ENCODE measurements at places on chromosomes 2 and 18.

- DNase-seq = no peak
These were observed 74.0 kb downstream of the CMPK2 start for GRCh38 chr2:6791682-6792081.

DNA sequence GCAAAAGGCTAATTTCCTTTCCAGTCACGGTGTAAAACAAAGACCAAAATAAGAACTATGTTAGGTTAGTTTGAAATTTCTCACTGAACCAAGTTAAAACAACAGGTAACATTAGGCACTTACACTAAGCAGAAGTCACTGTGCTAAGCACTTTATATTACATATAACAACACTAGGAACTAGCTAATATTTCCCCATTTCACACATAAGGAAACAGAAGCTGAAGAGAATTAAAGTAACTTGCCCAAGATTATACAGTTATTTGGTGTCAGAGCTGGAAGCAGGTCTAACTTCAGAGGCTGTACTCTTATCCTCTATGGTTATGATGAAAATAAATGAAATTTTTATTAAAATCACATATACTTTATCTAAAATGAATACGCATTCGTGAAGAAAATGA is 5.9 kb downstream of the ITSN2 start:
- DNase-seq = no peak

DNA sequence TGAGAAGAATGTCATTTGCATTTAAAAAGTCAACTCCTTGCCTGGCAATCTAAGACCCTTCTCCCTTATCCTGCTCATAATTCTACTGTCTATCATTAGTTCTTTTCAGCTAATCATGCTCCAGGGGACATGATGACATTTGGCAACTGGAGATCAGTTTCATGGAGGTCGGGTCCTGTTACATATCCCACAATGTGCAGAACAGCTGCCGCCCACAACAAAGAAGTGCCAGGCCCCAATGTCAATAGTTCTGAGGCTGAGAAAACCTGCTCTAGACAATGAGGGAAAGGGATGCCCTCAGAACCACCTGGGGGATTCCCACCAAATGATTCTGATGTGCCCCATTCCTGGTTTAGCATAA is 53.4 kb upstream of the IL1RL1 start:
- DNase-seq = no peak

DNA sequence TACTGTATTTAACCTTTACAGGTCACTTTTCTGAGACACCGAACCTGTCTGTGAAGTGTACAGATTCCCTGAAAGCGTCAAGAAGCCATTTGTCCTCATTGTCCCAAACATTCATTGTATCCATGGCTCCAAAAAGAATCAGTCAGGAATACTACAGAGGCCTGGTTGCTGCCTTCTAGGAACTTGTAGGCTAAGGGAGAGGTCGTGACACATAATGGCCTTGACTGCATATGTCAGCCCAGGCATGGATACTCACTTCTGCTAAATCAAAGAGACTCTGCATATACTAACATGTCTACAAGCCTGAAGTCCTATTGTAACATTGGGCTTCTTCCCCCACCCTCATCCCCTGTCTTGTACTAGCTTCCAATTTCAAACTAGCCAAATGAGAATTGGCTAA is 40.2 kb downstream of the ONECUT2 start:
- no peak for DNase-seq

GRCh38 chr2:42029171-42029570 is 18.6 kb upstream of the PKDCC start:
- DNase-seq = no peak

DNA sequence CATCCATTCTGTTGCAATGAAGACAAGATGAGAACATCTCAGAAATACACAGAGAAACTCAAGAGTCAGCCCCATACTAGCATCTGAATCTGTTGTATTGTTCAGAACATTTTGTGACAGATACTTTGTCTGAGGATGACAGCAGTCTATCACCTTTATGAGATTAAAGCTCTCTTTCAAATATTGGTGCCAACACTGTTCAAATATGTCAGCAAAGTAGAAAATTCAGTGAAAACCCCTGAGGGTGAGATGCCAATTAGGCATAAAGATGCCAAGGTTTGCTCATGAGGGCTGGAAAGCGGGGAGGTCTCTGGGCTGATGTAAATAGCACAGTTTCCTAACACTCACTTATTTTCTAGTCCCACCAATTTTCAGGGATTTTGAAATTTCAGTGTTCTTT is 1054.2 kb upstream of the CRIM1 start:
- DNase-seq = no peak

DNA sequence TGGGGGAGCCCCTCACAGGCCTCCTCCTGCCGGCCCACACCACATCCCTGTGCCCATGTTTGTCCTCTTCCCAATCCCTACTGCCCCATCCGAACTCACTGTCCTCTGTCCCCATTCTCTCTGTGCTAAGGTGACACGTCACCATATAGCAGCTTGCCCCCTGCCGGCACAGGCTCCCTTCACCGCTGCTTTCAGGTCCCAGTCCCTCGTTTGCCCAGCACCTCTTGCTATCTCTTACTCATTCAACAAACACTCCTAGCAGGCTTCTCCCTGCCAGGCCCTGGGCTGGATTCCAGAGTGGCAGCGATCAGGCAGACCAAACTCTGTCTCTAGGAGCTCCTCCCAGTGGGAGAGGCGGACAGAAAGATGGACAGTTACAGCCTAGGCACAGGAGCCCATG is 74.3 kb downstream of the TFCP2L1 start:
- no peak for DNase-seq

DNA sequence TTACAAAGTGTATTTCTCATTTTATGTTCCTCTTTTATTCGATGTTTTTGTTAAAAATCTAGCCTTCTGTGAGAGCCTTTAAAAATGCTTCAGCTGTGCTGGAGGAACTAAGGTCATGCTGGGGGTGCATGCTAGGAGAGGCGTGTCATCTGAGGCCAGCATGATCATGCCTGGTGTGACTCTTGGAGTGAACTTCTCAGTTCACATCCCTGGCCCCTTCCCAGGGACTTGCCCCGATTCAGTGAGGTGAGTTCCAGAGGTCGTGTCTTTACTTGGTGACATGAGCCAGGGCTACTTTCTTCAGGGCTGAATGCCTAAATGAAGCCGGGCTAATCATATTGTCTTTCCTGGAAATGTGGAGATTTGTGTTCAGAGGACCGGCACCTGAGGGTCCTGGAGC is 264.9 kb downstream of the MREG start:
- no peak for DNase-seq

DNA sequence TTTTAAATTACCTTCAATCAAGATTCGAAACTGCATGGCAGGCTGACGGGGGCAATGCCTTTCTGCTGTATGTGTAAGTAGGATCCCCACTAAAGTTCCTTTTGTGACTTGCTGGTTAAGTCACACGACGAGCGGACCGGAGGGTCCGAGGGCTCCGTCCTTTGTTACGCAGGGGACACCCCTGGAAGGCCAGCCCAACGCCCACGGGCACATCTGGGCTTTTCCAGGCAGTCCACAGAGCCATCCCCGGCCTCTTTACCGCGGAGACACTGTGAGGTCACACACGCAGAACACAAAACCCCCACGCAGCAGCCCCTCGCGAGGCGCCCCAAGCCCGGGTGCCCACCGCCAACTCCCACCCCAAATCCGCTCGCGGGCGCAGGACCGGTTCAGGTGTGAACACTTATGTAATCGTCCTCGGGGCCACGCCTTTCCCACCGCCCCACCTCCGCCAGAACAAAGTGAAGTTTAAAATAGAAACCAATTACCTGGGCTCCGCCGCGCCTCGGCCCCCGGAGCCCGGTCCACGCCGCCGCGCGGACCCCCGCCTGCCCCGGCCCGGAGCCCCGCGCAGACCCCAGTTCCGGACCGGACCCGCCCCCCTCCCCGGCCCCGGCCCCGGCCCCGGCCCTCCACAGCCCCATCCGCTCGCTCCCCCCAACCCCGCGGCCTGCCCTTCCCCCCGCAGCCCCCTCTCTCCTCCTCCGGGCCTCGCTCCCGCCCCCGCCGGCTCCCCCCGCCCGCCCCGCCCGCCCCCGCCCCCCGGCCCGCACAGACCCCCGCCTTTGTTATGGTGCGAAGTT is 4.2 kb downstream of the ZNF516 start:
- DNase-seq = no peak

DNA sequence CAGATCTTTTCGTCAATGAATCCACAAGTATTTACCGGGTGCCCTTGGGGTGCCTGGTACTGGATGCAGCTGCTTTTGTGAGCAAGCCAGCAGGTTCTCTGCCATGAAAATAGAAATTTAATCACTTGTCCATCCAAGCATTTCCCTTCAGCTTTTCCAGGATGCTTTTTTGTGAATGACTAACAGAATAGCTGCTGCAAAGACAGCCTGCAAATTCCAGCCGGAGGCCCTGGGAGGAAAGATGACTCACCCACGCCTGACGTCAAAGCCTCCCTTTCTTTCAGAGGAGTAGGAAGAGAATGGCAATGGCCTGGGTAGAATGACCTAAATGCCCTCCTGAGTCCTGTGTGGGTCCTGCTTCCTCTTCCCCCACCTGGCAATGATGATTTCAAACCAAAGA is 111.9 kb downstream of the AP1S3 start:
- DNase-seq = no peak

GRCh38 chr18:23253630-23254029 is 118.3 kb downstream of the CABLES1 start:
- no peak for DNase-seq

- no peak for DNase-seq
These were observed 14.5 kb upstream of the CIB4 start for GRCh38 chr2:26655611-26656195.

DNA sequence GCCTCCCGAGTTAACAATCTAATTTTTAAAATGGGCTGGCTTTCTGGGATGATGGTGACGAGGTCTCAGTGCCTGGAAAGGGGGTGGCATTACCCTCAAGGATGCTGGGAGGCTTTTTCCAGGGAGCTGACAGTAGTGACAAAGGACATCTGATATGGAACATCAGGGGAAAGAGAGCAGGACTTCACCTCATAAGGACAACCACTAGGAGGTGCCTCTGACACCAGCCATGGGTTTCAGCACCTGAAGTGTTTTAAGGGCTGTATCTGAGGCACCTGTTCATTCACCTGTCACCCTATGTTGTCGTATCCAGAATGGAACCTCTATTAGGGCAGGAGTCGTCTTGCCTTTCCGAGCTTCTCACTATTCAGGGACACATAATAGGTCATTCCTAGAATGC is 10.8 kb downstream of the IL36B start:
- no peak for DNase-seq

GRCh38 chr18:22032392-22032961 is 136.9 kb upstream of the GATA6 start:
- DNase-seq = no peak

GRCh38 chr2:8541223-8541622 is 140.6 kb upstream of the ID2 start:
- no peak for DNase-seq

GRCh38 chr2:66541646-66542045 is 106.7 kb downstream of the MEIS1 start:
- DNase-seq = no peak

DNA sequence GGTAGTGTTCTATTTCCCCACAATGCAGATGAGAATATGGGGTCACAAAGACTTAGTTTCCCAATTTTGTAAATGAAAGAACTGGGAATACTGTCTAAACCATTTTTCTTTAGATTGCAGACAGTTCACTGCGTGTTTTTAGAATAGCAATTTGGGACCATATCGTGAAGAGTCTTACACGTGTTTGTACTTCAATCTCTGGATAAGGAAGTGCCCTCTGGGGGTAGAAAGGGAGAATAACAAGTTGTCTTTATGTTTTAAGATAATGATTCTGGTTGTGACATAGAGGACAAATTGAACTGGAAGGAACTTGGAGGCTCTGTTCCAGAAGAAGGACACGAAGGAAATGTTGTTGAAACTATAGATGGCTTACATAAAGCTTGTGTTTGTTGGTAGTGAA is 457.7 kb downstream of the CBLN2 start:
- DNase-seq = no peak

- DNase-seq = no peak
These were observed 19.1 kb downstream of the SLC40A1 start for GRCh38 chr2:189561371-189562038.

DNA sequence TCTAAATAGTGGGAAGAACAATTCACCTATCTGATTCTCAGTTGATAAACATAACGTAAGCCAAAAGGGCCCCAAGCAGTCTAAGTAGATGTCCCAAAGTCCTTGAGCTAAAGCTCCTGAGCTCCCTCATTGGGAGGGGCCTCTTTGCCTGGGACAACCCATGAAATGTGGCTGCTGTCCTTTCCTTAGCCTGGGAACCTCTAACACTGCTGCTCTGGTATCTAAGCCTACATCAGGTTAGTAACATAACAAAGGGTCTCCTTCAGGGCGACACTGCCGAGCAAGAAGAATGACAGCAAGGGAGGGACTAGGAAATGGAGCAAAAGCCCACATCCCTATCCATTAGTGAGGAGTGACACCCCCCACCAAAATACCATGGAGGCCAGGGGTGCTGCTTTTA is 98.3 kb downstream of the MAPRE2 start:
- no peak for DNase-seq

DNA sequence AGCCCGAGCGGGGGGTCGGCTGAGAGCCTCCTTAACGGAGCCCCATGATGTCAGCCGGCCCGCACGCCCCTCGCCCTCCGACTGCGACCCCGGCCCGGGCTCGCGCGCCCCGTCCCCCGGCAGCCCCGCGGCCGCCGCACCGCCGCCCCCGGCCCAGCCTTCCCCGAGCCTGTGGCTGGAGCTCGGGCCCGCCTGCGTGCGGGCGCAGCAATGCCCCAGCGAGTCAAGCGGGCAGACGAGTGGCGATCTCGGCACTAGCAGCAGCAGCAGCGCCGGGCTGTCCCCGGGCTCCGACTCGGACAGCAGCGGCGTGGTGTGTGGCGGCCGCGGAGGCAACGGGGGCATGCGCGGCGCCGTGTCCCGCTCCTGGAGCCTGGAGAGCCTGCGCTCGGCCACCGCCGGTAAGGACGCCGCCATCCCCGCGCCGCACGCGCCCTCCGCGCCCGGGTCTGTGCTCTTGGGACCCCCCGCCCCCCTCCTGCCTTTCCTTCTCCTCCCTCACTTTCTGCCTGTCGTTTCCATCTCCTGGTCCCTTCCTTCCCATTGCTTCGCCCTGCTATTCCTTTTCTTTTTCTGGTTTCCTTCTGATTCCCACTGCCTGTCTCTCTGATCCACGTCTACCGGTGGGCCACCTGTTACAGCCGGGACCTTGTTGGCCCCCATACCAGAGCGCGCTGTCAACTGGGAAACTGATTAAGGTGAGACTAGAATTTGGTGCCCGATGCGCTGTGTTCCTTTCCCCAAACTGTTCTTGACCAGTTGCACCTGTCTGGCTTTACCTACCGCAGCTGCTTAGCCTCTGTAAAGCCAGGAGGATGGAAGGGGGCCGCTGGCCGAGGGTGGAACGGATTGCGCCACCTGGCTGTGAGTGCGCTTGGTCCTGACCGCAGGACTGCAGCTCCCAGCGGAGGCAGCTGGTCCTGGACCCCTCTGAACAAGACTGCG is 127.4 kb downstream of the ARHGEF4 start:
- peak; percentile 27 for DNase-seq

- no peak for DNase-seq
These were observed 582.6 kb downstream of the NRXN1 start for GRCh38 chr2:50449306-50449705.

Data from DMS79 (cell line).